ENCODE measurements at places on chromosomes 12 and 14. TPM values are rescaled to one million over a fixed set of nuclear protein-coding genes. Genes with fewer than 3 reads are reported as not detected.

Gene CLECL1
- total RNA-seq = not detected

Gene CLEC4D
- total RNA-seq = not detected

Gene DEPDC4
- total RNA-seq = 6.9 TPM

Gene ACTR10
- 55.6 TPM for total RNA-seq

Gene CSRP2
- total RNA-seq = 43.1 TPM

Gene KLHDC1
- 2.2 TPM for total RNA-seq

Gene PPP4R4
- total RNA-seq = 8.5 TPM

Gene ATXN7L3B
- total RNA-seq = 18.6 TPM

Gene AACS
- 29.3 TPM for total RNA-seq

All from epithelial cell of alveolus of lung (primary cell).